ENCODE measurements at places on chromosomes 7 and 10.
A peak's percentile ranks its signal among the peaks of the same experiment; 100 is the strongest.

- DNase-seq = no peak
These were observed 320.9 kb downstream of the PCLO start for GRCh38 chr7:82841828-82842227.

- DNase-seq = no peak
These were observed 129.4 kb upstream of the SAMD8 start for GRCh38 chr10:74981831-74982633.

- DNase-seq = no peak
These were observed 654.1 kb downstream of the NRG3 start for GRCh38 chr10:82529062-82529461.

DNA sequence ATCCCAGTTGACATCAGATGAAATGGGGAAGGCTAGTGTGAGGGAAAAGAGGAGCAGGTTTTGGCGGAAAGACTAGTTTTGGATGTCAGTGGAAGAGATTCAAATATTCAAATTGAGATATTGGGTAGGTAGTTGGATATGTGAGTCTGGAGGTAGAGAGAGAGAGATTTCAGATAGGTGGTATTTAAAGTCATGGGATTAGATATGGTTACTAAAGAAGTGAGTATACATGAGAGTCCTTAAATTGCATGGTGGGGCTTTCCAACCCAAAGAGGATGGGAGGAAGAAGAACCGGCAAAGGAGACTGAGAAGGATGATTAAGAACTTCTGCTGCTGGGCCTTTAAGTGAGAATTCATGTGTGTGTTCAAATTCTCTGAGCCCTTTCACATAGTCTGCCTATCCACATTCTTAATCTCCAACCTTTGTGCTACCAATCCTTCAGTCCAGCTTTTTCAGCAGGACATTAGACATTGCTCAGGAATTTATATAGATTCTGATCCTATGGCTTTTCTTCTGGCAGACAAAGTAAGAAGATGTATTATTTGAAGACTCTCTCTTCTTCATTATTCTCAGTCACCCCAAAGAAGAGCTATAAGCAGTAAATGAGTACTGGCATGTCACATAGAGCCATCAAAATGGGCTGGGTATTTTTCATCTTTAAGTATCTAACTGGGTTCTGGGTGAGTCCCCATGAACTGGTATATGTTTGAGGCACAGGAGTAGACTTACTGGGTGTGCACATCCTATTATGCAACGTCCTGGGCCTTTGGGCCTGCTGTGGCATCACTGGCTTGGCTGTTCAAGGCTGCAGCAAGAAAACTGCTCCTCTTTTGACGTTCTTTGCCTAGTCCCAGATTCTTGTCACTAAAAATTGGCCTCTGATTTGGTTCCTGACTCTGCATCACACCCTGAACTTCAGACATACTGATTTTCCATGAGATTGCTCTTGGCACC lies 33.6 kb downstream of the ST7 start:
- DNase-seq = peak; percentile 53

GRCh38 chr7:164882-165660 lies 27.3 kb upstream of the FAM20C start:
- no peak for DNase-seq

- DNase-seq = no peak
These were observed 186.1 kb upstream of the ZWINT start for GRCh38 chr10:56547163-56547562.

GRCh38 chr10:27464993-27465392 lies 39.1 kb upstream of the RAB18 start:
- DNase-seq = no peak

DNA sequence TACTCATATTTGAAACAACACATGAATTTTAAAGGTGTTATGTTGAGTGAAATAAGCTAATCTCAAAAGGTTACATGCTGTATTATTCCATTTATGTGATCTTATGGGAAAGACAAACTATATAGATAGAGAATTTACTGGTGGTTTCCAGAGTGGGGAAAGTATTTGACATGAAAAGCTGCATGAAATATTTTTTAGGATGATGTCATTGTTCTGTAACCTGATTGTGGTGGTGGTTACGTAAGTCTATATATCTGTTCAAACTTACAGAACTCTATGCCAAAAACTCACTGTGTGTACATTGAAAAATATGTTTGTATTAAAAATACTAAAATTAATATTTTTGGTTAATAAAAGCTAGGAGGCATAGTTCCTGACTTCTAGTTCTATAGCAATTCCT lies 453.0 kb downstream of the SORCS3 start:
- DNase-seq = no peak

DNA sequence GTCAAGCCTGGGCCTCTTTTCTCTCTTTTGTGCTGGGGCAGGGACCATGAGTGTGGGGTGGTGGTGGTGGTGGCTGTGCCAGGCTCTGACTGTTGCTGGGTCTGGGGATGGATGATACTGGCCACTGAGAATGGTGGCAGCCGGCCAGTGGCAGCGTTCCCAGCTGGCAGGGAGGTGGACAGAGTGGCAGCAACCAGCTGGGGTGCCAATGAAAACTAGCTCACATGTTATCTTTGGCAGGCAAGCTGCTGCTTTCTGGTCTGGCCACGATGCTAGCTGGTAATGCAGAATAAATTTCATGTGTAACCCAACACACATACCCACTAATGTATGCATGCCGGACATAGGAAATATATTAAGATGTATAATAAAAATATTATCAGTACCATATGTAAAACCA lies 95.0 kb upstream of the SLC26A5 start:
- DNase-seq = no peak

DNA sequence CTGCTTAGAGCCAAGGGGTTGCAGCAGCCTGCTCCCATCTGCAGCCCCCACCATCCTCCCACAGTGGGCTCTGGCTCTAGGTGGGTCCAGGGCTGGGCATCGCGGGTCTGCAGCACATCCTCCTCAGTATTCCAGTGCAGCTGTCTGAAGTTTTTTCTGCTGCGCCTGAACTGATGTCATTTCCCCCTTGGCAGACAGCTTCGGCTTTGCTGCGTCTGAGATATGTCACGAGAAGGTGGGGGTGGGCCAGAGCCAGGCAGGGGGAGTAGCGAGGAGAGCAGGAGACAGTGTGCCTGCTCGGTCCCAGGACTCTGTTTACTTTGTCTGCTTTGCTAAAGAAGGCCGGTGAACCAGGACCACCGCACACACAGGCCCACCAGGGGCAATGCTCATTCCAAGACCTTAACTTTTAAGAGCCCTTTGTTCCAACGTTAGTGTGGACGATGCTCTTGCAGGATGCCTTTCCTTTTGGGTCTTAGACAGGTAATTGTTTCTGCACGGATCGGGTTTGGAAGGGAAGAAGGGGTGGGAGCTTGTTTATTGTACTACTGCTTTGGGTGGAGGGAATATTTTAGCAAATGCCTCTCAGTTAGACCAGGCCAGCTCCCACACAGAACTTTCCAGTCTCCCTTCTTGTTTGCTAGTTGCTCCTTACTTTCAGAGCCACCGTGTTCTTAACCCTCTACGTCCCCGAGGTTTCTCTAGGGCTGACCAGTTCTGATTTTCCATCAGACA lies 32.4 kb downstream of the WBP1L start:
- DNase-seq = peak; percentile 95

DNA sequence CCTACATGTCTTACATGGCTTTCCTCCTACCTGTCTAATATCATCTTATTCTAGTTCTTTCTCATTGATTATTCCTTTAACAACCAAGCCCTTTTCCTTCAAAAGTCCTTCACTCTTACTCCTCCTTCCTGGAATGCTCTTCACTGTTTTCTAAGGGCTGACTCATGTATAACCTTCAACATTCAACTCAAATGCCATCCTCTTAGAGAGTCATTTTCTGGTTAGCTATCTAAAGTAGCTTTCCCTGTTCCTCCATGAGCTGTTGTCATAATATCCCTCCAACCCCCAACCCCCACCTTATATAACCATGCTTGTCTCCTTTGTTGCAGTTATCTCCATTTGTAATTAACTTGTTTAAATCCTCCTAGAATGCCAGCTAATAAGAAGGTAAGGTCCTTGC lies 286.8 kb downstream of the ADK start:
- DNase-seq = peak; percentile 69

GRCh38 chr7:101390901-101391301 lies 28.2 kb downstream of the COL26A1 start:
- DNase-seq = peak; percentile 22

DNA sequence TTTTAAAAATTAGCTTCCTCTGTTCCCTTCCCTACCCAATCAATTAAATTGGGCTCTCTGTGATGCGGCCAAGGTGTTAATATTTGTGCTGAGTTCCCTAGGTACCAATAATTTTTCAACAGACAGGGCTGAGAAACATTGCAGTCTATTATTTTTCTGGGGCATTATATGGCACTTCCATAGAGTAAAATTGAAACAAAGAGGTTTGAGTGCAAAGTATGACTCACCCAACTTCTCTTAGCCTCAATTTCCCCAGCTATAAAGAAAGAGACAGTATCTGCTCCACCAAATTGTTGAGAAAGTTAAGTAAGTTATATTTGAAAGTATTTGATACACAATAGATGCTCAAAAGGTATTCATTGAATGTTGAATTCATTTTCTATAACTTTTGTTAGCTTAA lies 74.9 kb downstream of the TES start:
- no peak for DNase-seq

Measured in iris pigment epithelial cell (primary cell).